ENCODE measurements at places on chromosomes 16 and 17.
A peak's percentile ranks its signal among the peaks of the same experiment; 100 is the strongest.

DNA sequence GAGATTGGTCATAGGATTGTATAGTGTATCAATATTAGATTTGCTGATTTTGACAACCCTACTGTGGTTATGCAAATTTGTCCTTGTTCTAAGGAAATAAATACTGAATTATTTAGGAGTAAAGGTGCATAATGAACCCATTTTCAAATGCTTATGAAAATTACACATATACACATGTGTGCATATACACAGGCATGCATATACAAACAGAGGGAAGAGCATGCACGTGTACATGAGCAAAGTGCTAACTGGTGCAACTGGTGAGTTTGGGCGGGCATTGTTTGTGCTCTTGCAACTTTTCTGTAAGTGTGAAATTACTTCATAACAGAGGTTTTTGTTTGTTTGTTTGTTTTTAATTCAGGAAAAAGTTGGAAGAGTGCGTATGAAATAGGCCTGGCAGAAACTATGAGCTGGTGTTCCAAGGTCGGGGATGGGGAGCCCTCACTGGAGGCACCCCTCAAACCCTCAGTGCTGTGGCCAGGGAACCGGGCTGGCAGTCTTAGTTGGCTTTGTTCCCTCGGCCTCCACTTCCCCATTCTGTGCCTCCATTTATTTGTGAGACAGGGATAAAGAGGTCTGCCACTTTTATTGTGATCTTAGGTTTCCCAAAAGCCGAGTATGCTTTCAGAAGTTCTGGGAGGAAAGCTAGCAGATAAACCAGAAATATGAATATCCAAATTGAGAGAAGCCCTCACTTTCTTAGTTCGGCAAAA, 5.8 kb downstream of the DEXI start:
- DNase-seq = no peak

GRCh38 chr17:46773676-46774075, 44.8 kb downstream of the WNT3 start:
- no peak for DNase-seq

GRCh38 chr16:9155871-9156270, 64.4 kb downstream of the HAPSTR1 start:
- DNase-seq = no peak

- no peak for DNase-seq
Measured at GRCh38 chr17:48051283-48051682, 3.1 kb downstream of the NFE2L1 start.

DNA sequence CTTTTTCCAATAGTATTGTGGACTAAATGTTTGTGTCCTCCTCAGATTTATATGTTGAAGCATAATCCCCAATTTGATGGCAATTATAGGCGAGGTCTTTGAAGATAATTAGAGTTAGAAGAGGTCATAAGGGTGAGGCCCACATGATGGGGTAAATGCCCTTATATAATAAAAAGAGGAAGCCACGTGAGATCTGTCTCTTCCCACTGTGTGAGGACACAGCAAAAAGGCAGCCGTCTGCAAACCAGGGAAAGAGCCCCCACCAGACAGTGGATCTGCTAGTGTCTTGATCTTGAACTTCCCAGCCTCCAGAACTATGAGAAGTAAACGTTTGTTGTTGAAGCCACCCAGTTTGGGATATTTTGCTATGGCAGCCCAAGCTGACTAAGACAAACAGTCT, 76.0 kb downstream of the LYRM1 start:
- DNase-seq = no peak

DNA sequence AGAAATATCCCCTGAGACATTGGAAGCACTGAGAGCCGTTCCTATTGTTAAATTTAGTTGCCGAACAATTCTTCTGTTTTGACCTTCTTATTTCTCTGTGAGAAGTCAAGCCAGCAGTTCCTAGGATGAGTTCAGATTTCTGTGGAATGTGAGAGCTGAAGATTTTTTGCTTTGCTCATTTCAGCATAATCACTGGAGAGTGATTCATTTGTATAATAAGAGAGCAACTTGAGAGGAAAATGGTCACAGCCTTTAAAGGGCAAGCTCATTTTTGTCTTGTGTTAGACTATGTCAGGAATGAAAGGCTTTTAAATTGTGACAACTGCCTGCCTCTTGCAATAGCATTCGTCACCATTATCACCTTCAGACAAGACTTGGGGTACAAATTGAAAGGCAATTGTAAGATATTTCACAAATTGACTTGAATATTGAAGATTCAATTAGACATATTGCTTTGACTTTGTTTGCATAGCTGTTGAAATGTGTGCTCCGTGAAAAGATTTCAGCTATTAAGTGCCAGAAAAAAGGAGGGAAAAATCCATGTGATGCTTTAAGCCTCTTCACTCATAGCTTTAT, 900.0 kb upstream of the GOT2 start:
- no peak for DNase-seq

- DNase-seq = no peak
Measured at GRCh38 chr16:84514295-84514873, 9.9 kb upstream of the MEAK7 start.

GRCh38 chr16:88533932-88534637, 36.1 kb upstream of the ZC3H18 start:
- DNase-seq = peak; percentile 80

GRCh38 chr17:50258647-50259476, 15.4 kb upstream of the TMEM92 start:
- DNase-seq = no peak

- no peak for DNase-seq
Measured at GRCh38 chr17:69018022-69018615, 42.6 kb downstream of the ABCA9 start.

- no peak for DNase-seq
Measured at GRCh38 chr17:59485946-59486345, 79.5 kb upstream of the DHX40 start.

DNA sequence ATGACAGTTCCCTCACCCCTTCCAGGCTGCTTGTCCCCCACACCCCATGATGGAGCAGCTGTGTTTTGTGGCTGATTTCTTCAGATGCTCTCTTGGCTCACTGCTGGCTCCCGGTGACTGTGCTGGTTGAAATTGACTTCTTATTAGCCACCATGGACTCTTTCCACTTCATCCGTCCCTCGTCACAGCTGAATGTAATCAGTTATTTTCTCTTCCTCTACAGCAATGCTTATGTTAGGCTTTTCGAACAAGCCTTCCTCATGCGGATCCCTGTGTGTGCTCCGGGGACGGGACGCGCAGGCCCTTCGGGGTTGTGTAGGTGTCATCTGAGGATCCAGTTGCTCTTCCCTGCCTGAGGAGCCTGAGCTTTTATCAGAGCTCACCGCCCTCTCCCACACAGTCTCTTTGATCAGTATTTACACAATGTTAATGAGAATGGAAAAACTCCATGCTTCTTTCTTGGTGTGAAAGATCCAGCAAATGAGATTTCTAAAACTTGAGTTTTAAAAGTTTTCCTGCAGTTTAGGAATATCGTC, 87.5 kb downstream of the RPTOR start:
- DNase-seq = no peak

DNA sequence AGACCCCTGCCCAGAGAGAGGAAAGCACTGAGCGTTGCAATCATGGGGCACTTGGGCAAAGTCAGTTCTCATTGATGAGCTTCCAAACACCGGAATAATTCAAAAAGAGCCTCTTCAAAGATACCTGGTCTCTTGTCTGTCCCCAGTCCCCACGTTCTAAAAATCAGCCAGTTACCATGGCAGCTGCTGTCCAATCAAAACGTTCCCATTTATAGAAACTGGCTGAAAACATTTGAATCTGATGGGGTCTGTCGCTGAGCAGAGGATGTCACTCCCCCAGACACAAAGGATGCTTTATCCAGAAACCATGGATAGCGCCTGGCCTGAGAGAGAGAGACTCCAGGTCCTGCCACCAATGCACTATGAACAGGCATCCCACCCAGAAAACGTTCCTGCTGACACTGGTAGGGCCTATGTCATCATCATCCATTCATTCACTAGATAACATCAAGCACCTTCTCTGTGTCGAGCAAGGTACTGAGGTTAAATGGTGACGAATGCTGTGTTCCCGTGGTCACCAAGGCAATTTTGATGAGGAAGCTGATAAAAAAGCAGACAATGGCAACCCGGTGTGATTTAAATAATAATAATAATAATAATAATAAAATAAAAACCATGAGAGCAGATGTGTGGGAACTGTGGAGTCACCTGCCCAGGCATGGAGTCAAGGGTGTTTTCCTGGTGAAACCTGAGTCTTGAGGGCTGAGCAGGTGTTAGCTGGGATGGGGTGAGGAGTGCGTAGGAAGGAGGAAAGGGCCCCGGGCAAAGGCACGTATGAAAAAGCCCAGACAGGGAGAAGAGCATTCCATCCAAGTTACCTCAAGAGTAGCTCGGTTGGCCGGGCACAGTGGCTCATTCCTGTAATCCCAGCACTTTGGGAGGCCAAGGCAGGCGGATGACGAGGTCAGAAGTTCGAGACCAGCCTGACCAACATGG, 19.0 kb upstream of the CALB2 start:
- no peak for DNase-seq

- no peak for DNase-seq
Measured at GRCh38 chr17:2062571-2063183, 7.8 kb downstream of the HIC1 start.

- DNase-seq = no peak
Measured at GRCh38 chr17:57186226-57187019, 69.9 kb upstream of the MSI2 start.

DNA sequence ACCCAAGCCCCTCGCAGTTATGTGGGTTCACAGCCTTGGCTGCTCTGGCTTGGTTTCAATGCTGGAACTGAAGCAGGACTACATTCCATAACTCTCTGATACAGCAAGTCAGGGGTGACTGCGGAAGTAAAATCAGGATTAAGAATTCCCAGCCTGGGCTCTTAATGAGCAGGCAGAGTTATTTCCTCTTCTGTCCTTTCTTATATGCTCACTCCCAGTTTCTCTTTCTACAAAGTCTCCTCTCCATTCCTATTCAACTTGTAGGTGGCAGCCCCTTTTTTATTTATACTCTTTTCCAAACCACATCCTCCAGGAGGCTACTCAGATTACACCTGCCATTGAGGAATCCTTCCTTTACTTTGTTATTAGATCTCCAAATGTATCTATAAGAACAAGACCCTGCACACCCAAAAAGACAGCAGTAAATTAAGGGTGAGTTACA, 40.3 kb downstream of the HOXB1 start:
- no peak for DNase-seq

- no peak for DNase-seq
Measured at GRCh38 chr17:7667656-7668406, 17.1 kb downstream of the ATP1B2 start.

All from stimulated activated naive CD8-positive, alpha-beta T cell treated with anti-CD3 and anti-CD28 coated beads, Interleukin-15, amount 100 ng/mL, for 72 hours (primary cell).